ENCODE measurements at places on chromosomes 7 and 10. TPM values are rescaled to one million over a fixed set of nuclear protein-coding genes. Genes with fewer than 3 reads are reported as not detected.

GRCh38 chr10:3249307-3249889 is 76.8 kb upstream of the PITRM1 start:
- no peak overlapping the region for H3K4me3 ChIP-seq
- peaks cover 12% of the 10 kb centered on the region for H3K27me3 ChIP-seq
- H3K4me1 ChIP-seq, result no peaks in the 10 kb centered on the region
- H3K27ac ChIP-seq, result no peak overlapping the region
- H3K36me3 ChIP-seq, result no peaks in the 10 kb centered on the region
- no peak for DNase-seq

Gene ANKRD22
- not detected for total RNA-seq

Gene EPO
- total RNA-seq, result not detected

Gene PTF1A
- total RNA-seq, result not detected

DNA sequence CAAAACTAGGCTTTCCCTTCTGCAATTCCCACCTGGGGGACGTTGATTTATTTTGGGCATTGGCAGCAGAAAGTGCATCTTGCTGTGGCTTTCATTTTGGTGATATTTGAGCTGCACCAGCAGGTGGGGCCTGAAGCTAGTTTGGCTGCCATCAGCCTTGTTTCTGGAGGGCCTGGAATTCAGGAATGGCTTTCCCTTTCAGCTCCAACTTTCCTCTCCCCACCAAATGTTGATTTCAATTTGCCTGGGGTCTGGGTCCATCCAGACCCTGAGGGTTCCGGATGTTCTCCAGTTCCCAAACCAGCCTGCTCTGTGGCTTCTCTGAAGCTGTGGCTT is 640.4 kb downstream of the TYW1 start:
- H3K36me3 ChIP-seq, result no peaks in the 10 kb centered on the region
- no peaks in the 10 kb centered on the region for H3K4me1 ChIP-seq
- no peak overlapping the region for H3K27ac ChIP-seq

Gene GATA3
- 23.9 TPM for total RNA-seq

GRCh38 chr10:106560925-106561640 is 603.4 kb downstream of the SORCS1 start:
- H3K27ac ChIP-seq, result no peak overlapping the region
- H3K4me3 ChIP-seq, result no peak overlapping the region
- H3K36me3 ChIP-seq, result no peaks in the 10 kb centered on the region
- H3K27me3 ChIP-seq, result no peaks in the 10 kb centered on the region
- no peak for DNase-seq

Gene ANKRD2
- total RNA-seq, result not detected

GRCh38 chr7:36037121-36037662 is 115.9 kb upstream of the EEPD1 start:
- DNase-seq, result no peak
- H3K27me3 ChIP-seq, result no peaks in the 10 kb centered on the region
- no peaks in the 10 kb centered on the region for H3K36me3 ChIP-seq

- no peak overlapping the region for H3K4me3 ChIP-seq
- H3K27ac ChIP-seq, result no peak overlapping the region
- H3K27me3 ChIP-seq, result peaks cover 5% of the 10 kb centered on the region
- H3K36me3 ChIP-seq, result no peaks in the 10 kb centered on the region
- no peak for DNase-seq
- peaks cover 26% of the 10 kb centered on the region for H3K4me1 ChIP-seq
Measured at GRCh38 chr7:157278791-157279724, 57.7 kb upstream of the DNAJB6 start.

Gene NRP1
- 0.60 TPM for total RNA-seq

Gene PITX3
- total RNA-seq, result not detected

DNA sequence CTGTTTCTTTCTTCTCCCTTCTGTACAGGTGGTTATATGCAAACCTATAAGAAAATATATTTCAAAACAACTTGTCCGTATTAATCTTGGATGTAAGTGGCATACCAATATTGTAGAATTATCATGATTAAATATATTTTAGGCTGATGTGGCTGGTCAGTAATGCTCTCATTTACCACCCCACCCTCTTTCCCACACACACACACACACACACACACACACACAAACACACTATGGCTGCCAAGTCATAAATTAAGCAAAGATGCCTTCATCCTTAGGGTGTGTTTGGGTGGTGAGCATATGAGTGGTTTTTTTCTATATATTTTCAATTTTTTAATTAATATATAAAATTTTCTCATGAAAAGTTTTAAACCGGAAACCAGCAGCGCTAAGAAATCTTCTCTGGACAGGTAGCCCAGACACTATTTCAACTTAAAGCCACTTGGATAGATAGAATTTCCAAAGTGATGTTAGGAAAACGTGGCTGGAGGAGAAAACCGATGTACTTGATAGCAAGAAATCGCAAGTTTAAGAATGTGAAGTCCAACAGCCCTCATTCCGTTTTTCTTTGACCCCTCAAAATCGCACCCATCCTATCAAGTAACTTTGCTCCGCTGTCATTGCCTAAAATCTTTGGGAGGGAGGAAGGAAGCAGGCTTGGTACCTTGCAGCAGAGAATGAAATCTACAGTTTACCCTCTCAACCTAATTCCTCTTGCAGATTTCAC is 171.7 kb downstream of the FAM107B start:
- H3K27me3 ChIP-seq, result no peaks in the 10 kb centered on the region
- H3K36me3 ChIP-seq, result peaks cover 19% of the 10 kb centered on the region
- no peak for DNase-seq

DNA sequence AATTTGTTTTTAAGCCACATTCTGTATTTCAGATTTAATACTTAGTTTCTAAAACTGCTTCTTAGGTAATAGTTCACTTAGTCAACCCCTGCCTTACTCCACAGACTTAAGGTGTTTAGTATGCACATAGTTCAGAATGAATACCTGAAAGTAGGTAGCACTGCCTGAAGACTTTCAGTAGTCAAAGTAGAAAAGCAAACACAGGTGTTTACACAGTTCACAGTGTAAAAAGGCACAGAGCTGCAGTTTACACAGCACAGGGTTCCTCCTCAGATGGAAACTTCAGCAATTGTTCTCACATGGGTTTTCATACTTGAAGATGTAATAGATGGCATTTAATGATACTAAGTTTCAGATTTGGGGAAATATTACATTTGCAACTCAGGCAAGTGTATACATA is 3.1 kb upstream of the PKD1L1 start:
- H3K27me3 ChIP-seq, result no peaks in the 10 kb centered on the region
- H3K27ac ChIP-seq, result no peak overlapping the region
- no peak for DNase-seq
- peaks cover 19% of the 10 kb centered on the region for H3K36me3 ChIP-seq
- H3K4me1 ChIP-seq, result no peaks in the 10 kb centered on the region
- H3K4me3 ChIP-seq, result no peak overlapping the region

DNA sequence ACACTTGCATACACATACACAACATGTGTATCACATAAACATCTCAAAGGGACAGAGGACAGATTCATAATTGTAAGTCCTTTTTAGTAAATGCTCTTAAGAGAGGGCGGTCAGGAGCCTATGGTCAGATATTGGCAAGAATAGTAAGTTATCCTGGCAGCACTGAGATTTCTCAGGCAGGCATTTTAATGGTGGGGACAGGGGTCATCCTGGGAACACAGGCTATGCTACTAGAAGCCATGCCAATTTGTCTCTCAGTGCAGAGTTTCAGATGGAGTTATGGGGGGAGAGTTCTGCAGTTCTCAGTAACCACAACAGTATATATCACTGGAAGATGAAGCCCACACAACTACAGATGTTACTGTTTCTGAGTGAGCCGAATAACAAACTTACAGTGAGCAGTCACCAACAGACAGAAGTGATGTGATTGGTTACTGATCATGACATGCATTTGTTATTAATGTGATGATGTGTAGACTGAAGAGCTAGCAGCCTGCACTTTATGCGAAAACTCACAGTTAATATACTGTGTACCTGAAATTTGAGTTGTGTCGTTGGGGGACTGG is 16.4 kb downstream of the ZNF487 start:
- no peak for DNase-seq
- no peaks in the 10 kb centered on the region for H3K27me3 ChIP-seq
- peak overlapping the region; percentile 70 for H3K4me3 ChIP-seq
- peak overlapping the region; percentile 98 for H3K27ac ChIP-seq
- H3K36me3 ChIP-seq, result no peaks in the 10 kb centered on the region
- peaks cover 55% of the 10 kb centered on the region for H3K4me1 ChIP-seq

Gene TSPAN15
- total RNA-seq, result 0.68 TPM

Gene PMS2
- total RNA-seq, result 22.8 TPM

Gene LIPJ
- total RNA-seq, result 0.18 TPM

DNA sequence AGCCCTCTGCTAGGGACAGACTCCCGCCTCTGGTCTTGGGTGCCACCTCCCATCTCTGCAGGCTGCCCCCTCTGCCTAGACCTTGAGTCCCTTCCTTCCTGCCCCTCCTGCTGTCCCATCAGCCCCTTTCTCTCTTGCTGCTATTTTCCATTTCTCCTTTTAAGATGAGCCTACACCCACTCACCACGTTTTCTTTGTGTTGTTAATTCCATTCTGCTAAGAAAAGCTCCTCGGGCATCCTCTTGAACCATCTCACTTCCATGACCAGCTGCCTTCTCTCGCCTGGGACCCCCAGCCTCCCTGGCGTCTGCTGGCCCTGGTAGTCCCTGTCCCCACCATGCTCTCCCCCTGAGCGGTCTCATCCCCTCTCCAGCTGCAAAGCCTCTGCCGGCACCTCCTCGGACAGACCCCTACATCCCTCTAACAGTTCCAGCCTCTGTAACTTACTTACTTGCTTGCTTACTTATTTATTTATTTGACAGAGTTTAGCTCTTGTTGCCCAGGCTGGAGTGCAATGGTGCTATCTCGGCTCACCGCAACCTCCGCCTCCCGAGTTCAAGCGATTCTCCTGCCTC is 95.8 kb upstream of the SH2B2 start:
- H3K4me1 ChIP-seq, result no peaks in the 10 kb centered on the region
- no peak for DNase-seq
- no peak overlapping the region for H3K27ac ChIP-seq

Gene GPNMB
- 5.9 TPM for total RNA-seq

Measured in naive thymus-derived CD8-positive, alpha-beta T cell (primary cell).